Occipital lobe (tissue), 3 donors: ENCODE measurements at places on chromosomes 6 and 20. TPM values are rescaled to one million over a fixed set of nuclear protein-coding genes. Genes with fewer than 3 reads are reported as not detected.

GRCh38 chr6:121925534-121926255 lies 473.8 kb upstream of the HSF2 start:
- no peak for DNase-seq

DNA sequence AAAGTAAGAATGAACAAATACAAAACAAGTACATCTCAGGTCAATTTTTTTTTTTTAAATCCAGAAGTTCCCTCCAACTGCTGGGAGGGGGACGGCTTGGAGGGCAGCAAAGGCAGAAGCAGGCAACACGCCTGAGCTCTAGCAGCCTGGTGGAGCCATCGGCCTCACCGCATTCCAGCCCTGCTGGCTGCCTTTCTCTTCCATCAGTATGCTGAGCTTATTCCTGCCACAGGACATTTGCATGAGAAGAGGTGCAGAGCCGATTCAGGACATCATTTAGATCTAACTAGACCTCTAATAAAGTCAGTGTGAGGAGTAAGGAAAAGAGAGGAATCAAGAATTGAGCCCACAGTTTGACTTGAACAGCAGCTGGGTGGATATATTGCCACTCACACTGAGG lies 318.8 kb downstream of the ZFAND3 start:
- no peak for DNase-seq

DNA sequence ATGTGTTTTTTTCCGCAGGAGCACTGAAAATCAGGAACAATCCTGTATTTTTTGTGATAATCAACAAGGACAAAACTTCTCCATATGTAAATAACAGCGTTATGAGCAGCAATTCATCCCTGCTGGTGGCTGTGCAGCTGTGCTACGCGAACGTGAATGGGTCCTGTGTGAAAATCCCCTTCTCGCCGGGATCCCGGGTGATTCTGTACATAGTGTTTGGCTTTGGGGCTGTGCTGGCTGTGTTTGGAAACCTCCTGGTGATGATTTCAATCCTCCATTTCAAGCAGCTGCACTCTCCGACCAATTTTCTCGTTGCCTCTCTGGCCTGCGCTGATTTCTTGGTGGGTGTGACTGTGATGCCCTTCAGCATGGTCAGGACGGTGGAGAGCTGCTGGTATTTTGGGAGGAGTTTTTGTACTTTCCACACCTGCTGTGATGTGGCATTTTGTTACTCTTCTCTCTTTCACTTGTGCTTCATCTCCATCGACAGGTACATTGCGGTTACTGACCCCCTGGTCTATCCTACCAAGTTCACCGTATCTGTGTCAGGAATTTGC lies at the start of gene TAAR6:
TAAR6 (plus strand) TSS at position 102 of the 557 bp plus-strand sequence; CDS start at position 102, 0 bp downstream.
- DNase-seq, result no peak

- DNase-seq, result no peak
These were observed 163.4 kb downstream of the UBE3D start for GRCh38 chr6:82902290-82902689.

DNA sequence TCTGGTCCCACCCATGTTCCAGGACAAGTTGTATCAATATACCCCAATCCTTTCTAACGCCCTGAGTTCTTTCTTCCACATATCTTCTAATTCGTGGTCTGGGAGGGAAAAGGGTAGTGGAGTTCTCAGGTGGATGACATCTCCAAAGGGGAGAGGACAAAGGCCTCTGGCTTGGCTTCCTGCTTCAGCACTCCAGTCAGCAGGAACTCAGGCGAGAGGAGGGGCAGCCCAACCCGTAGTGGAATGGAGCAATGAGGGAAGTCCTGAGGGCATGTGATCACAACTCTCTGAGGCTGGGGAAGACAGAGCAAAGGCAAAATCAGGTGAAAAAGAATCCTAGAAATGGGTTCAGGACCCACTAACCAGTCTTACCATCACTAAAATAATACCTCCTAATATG lies 9.6 kb upstream of the NRM start:
- no peak for DNase-seq

DNA sequence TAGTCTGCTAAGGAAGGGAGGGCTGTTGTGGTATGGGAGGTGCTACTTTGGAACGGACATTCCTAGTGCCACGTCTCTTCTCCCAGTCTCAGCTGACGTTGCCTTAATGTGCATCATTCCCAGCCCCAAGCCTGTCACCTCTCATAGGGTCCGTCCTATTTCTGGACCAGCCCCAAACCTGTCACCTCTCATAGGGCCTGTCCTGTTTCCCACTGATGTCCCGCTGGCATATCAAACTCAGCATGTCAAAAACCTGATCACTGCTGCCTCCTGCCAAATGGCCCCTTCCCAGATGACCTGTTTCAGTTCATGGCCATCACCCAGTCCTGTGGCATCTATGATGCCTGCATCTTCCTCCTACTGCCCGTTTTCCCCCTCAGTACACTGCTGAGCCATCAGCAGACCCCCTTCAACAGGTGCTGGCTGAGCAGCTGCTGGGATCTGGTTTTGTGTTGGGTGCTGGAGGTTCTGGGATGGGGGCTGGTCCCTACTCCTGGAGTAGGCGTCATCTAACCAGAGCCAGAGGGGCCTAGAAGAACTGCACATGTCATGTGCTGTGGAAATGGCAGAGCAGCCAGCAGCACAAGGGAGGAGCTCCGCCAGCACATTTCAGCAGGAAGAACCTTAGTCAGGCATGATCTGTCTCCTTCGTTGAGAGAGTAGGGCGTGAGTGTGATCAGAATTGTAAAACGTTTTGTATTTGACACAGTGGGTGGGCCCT lies 3.3 kb downstream of the ENTPD6 start:
- no peak for DNase-seq

- no peak for DNase-seq
These were observed 72.0 kb upstream of the INSM1 start for GRCh38 chr20:20295621-20296498.

- DNase-seq, result no peak
These were observed 331.8 kb downstream of the HACE1 start for GRCh38 chr6:104527761-104528415.

DNA sequence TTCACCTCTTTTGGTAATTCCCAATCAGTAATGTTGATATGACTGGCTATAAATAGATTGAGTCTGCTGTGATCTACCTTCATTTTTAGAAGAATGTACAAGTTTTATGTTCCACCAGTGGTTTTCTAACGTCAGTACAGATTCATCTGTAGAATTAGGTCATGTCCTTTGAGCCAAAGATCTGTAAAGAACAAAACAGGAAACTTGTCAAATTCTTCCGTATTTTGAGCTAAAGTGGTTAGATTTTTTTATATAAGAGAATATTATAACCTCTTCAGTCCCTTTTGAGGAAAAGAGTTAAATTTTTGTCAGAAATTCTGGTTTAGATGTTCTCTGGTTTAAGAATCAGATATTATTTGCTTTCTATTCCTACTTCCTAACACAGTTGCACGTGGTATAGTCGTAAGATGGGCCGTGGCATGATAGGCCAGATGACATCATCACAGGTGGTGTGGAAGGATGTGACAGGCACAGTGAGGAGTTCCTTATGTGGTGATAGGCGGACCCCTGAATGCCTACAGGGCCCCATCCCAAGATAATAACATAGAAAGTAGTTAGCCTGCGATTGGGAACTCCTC lies 62.3 kb downstream of the SNX9 start:
- no peak for DNase-seq

- no peak for DNase-seq
These were observed 50.3 kb upstream of the VSTM2L start for GRCh38 chr20:37852666-37853065.

DNA sequence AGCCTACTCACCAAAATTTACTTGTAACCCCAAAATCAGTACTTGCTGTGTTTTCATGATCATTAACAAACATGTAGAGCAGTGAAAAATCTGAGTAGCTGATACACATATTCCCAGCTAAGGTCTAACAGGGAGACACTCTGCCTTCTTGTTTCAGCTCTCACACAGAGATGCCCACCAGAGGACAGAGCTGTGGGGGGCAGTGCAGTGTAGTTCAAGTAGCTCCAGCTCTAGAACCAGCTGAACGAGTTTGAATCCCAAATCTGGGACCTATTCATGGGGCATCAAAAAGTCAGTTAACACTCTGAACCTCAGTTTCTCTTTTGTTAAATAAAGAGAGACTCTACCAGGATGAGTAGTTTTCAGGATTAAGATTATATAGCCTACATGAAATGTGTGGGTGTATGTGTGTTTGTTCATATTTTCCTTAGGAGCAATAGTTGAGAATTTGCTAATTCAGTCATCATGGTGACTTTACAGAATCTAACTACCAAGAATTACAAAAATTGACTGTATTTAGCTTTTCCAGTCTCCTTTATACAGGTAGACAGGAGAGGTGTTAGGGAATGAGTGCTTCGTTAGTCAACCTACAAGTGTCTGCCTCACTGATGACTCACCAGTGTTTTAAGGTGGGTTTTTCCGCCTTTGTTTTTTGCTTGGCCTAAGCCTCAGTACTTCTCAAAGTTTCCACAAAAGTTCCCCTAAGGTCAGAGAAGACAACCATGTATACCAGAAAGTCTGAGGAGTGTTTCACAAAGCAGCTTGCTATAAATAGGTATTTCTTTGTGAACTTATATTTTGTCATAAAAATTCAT lies 164.0 kb upstream of the RUNX2 start:
- no peak for DNase-seq

DNA sequence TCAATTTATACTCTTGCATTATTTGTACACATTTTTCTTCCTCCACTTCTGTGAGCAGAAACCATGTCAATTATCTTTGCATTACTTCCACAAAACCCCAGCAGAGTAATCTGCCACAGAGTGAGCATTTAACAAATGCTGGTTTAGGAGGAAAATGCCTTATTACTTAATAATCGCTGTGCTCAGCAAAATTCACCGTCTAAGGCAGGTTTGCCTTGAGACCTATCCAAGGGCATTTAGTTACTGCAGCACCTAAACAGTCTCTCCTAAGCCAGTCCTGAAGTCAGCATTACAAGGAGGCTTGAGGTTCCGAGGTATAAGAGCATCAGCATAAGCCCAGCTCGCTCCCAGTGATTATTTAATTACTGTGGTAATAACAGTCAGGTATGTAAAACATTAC lies 28.3 kb downstream of the MAP7 start:
- no peak for DNase-seq

DNA sequence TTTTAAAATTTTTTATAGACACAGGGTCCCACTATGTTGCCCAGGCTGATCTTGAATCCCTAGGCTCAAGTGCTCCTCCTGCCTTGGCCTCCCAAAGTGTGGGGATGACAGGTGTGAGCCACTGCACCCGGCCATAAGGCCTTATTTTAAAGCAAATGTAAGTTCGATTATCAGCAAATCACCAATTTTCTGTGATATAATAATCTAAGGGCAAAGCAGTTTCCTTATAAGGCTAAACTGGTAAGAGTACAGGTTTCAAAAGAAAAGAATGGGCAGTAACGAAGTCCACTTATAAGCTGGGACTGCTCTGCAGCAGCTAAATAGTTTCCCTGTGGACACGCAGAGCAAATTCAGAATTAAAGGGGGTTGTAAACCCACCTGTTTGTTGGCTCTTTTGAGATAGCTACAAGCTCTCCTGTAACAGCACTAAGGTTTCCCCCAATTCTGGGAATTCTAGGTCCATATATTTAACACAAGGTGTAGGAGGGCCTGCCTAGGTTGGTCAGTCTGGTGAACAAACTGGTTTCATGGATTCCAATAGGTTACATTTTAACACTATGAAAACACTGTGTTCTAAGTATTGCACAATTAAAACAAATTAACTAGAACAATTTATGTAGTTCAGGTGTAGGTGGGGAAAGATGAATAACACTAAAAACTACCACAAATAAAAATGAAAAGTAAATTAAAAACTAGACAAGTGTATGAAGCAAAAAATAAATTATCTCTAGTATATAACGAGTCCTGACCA lies 26.3 kb downstream of the LHFPL5 start:
- DNase-seq, result no peak

GRCh38 chr6:46440641-46441040 lies 50.6 kb downstream of the RCAN2 start:
- DNase-seq, result no peak

DNA sequence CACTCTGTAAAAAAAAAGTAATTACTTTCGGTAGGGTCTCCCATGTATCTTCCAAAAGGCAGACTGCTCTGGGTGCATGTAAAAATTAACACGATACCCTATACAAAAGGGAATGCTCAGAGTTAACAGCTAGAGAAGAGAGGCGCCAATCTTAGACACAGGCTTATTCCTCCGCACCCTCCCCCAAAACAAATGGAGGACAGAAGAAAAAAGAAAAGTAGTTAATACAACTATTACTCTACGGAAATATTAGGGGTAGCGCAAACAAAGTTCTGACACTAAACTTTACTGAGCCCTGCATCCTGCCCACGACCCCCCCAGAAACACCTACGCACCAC lies 331 bp upstream of the UFL1 start:
- no peak for DNase-seq

- DNase-seq, result no peak
These were observed 7.9 kb downstream of the SNX9 start for GRCh38 chr6:157831018-157831369.

- DNase-seq, result peak; percentile 30
These were observed 254.4 kb downstream of the NRN1 start for GRCh38 chr6:5752391-5752680.

DNA sequence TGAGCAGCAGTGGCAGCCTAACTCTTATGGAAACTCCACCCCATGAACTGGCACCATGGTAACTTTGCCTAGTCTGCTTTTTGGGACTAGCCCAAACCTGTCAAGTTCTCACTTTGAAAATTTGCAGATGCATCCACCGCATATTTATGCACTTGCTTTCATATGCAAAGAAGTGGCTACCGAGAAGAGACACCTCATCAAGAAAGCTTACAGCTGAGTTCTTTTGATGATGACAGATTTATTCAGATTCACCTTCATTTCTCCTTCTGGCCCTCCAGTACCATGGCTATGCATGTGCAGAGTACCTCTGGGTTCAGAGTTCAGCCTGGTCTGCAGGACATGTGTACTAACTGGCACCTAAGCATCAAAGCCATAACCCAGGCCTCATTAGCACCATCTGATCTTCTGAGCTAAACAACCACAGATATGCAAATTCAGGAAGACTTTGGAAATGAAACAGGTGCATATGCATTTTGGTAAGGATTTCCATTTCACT lies 154.3 kb upstream of the TENT5A start:
- DNase-seq, result no peak

DNA sequence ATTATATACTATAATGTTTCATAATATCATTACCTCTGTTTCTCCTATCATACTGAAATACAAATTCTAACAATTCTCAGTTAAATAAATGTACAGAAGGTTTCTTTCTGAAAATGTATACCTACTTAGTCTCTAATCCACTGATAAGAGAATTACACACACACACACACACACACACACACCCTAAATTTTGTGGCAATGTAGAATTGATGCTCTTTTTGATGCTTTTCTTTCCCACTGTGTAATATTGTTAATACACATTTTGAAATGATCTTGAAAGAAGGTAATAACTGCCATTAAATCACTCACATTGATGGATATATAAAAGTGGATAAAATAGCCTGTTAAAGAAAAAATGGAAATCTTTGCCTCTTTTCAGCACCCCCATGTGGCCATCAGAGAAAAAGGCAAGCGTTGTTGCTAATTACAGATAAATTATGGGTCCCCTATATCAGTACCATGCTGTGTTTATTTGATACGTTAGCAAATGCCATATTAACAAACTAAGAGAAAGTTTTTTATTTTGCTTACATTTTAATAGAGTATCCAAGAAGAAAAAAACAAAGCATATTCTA lies 76.6 kb upstream of the VGLL2 start:
- no peak for DNase-seq

The CD83 gene
- 22.0 TPM for total RNA-seq

The CPXM1 gene
- 7.8 TPM for total RNA-seq

The GJA10 gene
- not detected for total RNA-seq

The GGTLC1 gene
- not detected for total RNA-seq

The EEF1A2 gene
- total RNA-seq, result 214 TPM

The CRYBG1 gene
- total RNA-seq, result 0.31 TPM

The CABLES2 gene
- 2.3 TPM for total RNA-seq

The KIF25 gene
- not detected for total RNA-seq

The FAM83B gene
- total RNA-seq, result 0.47 TPM

The CST1 gene
- not detected for total RNA-seq

The RIMS4 gene
- 77.5 TPM for total RNA-seq

The SALL4 gene
- 0.16 TPM for total RNA-seq

The THEMIS gene
- 0.62 TPM for total RNA-seq
